ENCODE measurements at places on chromosomes 5 and 9.

DNA sequence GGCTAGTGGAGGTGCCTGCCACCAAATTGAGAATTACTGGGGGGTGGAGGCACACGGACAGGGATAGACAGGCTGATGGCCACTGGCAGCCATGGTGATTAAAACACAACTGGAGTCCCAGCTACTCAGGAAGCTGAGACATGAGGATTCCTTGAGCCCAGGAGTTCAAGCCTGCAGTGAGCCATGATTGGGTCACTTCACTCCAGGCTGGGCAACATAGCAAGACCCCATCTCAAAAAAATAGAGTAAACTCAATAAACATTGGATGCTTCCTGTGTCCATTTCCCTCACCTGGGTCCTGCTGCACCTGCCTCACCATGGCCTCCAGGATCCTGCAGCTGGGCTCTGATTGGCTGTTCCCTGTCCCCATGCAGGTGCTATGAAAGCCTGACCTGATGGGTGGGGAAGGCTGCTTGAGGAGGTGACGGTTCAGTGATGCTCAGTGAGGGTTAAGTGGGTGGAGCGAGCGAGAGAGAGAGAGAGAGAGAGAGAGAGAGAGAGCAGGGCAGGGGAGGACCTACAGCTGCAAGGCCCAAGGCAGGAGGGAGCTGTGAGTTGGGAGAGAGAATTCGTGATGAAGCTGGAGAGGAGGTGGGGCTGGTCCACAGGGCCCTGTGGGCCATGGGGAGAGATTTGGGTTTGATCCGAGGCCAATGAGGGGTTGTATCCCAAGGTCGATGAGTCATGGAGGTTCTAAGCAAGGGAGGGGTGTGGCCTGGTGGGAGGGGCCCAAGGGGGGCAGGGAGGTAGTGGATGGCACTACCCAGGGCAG lies 36.7 kb upstream of the FUBP3 start:
- DNase-seq = no peak

GRCh38 chr9:1591310-1591709 lies 423.8 kb upstream of the SMARCA2 start:
- no peak for DNase-seq

DNA sequence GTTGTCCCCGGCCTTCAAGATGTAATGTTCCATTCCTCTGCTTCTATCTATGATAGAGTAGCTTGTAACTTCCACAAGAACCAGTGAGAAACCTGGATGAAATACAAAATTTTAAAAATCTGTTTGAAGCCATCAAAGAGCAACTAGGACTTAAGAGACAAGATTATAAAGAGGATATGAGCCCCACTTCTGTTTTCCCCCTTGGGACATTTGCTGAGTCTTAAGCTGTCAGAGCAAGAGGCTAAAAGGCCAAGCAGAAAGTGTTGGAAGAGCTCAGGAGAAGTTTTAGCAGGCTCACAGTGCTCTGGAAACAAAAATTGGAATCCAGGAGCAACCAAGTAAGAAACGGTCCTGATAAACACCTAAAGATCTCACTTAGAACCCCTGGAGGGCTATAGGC lies 76.1 kb downstream of the ADRB2 start:
- DNase-seq = no peak

DNA sequence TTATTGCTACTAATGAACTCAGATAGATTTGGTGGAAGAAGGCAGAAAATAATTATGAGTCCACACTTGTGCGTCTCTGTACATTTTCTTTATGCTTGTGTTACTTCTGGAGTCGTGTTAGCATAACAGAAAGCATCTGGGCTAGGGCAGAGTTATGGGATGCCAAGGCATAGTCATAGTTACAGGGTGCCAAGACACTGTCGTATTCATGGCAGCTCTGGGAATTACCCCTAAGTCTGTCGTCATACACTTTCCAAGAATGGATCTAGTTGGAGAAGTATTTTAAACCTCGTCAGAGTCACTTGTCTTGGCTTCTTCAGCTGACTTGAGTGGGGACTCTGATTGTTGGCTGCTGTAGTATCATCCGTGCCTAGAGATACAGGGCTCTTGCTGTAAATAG lies 27.7 kb downstream of the CAMK4 start:
- no peak for DNase-seq

DNA sequence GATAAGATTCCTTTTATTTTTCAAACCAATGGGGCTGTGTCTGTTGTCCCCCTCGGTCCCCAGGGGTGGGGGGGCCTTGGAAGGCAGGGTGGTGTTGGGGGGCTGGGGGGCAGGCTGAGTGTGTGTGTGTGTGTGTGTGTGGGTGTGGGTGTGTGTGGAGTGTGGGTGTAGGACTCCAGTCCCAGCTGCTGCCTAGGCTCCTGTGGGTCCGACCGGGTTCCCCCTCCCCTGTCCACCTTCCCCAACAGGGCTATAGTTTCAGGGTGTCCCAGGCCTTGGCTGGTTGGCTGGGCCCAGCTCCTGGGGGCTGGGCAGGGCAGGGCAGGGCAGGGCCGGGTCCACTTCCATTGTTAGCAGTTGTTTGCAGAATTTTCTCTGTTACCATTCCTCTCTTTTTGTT lies 2.1 kb upstream of the NFX1 start:
- no peak for DNase-seq

DNA sequence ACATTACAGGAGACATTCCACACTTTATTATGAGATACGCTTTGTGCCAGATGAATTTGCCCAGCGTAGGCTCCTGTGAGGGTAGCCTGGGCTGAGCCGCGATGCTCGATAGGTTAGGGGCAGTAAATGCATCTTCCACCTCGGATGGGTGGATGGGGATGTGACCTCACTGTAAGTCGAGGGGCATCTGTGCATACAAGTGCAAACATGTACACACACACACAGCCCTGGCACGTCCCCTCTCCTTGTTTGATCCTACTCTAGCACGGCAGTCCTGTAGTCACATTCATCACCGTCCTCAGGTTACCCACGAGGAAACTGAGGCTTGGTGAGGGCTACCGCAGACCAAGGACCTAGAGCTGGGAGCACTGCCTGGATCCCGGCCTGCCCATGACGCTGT lies 166.8 kb downstream of the COL23A1 start:
- DNase-seq = no peak

DNA sequence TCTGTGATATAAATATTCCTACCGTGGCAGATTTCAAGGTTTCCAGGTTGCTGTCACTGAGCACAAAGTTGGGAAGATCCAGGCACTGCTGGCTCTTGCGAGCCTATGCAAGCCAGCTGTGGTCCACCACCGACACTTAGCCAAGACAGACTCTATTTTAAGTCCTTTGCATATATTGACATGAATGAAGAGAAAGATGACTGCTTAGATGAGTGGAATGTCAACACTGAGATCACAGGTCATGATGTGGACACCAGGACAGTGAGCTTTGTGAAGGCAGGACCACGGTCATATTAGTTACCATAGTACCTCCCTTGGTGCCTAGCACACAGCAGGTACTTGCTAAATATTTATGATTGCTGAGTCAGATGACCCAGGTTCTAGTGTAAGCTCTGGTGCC lies 217.0 kb downstream of the PAPPA start:
- no peak for DNase-seq

GRCh38 chr9:34989946-34990635 lies 546 bp downstream of the DNAJB5 start:
- no peak for DNase-seq

DNA sequence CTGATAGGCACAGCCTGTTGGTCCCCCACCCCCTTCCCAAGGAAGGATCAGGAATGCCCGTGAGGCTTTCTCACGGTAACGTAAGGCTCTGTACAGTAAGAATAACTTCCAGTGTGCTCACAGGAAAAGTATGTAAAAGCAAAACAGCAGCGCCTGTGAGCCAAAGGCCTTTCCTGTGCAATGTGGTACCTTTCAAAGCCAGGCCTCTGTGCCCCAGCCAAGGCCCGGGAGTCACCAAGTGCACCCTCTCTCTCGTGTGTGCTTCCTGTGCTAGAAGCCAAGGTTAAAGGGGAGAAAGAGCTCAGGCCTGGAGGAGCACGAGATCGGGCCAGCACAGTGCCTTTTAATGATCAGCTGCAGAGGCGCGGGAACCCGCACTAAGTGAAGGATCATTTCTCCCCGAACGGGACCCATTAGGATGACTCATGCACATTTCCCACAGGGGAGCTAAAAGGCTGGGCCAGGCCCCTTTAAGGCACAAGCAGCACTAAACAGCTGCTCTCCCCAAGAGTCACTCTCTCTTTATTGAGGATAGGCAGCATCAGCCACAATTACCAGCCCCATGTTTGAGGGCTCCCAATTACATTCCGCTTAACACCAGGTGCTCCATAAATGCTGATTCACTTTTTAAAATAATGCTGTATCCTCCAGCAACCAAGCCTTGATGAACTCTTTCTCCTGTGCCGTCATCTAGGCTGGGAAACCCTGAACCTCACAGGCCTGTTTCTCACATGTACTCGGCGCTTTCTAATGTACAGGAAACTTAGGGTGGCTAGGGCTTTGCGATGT lies 42.8 kb downstream of the SHB start:
- DNase-seq = no peak

- DNase-seq = no peak
These were observed 11.6 kb downstream of the LHX3 start for GRCh38 chr9:136193127-136193890.

DNA sequence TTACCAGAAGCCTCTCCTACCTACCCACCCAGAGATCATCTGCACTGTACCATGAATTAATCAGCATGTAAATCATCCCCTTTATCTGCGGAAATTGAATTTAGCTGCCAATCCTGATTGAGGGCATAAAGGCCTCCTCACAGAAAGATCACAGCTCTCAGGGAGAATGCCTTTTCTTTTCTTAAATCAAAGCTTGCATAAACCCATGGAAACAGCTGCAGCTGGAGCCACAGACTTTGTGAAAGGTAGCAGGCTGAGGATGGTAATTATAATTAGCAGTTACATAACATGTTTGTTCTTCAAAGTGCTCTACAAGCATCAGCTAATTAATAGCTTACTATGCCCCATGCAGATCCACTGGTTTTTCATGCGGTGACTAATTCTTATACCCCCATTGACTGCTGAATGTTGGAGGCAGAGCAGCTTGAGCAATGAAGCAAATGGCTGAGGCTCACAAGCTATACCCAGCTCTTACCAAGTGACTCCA lies 54.6 kb downstream of the SUSD1 start:
- DNase-seq = no peak

DNA sequence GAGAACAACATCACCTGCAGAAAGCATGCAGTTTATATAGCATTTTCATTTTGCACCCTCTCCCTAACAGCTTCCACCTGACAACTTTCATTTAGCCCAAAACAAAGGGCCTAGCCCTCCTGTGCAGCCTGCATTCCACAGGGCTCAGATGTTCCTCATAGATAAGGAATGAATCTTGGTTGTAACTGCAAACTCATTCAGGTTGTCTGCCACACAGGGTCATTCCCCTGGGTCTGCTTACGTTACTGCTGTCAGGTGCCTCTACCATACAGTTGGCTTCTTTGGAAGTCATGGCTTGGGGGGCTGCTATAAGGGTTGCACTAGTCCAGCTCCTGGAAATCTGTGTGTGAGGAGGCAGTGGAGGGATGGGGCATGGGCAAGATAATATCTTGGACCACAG lies 2.7 kb upstream of the DCP2 start:
- no peak for DNase-seq

GRCh38 chr9:114388357-114388682 lies 538 bp upstream of the AKNA start:
- no peak for DNase-seq

- no peak for DNase-seq
These were observed 548.3 kb downstream of the SEMA5A start for GRCh38 chr5:8997542-8998070.

- no peak for DNase-seq
These were observed 1.7 kb upstream of the PLPPR1 start for GRCh38 chr9:101026824-101027223.

- no peak for DNase-seq
These were observed 556.9 kb downstream of the MAT2B start for GRCh38 chr5:164062304-164062703.

- DNase-seq = no peak
These were observed 180.8 kb downstream of the TRPM3 start for GRCh38 chr9:70940605-70941004.

DNA sequence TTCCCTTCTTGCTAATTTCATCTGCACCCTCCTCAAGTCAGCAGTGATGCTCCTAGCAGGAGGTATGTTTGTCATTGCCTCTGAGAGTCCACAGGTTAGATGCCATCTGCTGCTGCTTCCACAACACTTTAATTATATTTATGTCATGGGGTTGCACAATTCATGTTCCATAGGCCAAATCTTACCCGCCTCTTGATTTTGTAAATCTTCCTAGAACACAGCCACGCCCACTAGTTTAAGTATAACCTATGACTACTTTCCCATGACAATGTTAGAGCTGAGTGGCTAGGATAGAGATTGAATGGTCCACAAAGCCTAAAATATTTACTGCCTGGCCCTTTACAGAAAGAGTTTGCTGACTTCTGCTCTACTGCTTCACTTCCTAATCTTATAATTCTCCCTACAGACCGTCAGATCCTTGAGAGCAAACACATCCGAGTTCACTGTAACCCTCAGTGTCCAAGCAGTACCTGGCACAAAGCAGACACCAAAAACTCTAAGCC lies 21.1 kb downstream of the LIFR start:
- no peak for DNase-seq

GRCh38 chr5:169657127-169657526 lies 20.1 kb downstream of the DOCK2 start:
- DNase-seq = no peak

GRCh38 chr5:77024490-77024889 lies 5.7 kb upstream of the AGGF1 start:
- no peak for DNase-seq

DNA sequence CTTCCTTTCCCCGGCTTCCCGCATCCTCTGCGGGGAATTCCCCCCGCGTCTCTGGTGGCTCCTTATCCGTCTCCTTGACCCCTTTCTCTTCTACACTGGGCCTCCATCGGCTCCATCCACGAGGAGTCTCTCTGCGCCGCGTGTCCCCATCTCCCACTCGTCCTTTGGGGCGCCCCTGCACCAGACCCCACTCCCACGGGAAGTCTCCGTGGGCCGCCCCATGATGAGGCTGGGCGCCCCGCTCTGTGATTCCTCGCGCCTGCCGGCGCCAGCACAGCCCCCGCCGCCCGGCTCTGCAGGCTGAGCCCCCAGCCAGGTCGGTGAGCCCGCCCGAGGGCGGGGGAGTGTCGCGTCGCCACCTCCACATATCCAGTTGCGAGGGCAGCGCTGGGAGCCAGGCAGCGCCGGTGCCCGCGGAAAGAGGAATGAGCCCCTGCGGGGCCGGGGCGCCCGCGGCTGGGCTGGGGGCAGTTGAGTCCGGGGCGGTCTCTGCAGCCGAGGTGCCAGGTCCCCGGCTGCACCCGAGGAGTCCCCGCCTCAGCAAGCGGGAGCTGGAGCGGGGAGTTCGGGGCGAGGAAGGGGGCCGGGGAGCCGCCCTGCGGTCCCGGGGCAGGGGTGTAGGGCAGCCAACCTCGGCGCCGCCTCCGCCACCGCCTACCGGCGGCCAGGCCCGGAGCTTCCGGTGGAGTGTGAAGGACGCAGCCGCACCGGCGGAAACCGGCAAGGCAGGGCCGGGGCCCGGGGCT lies 2.1 kb upstream of the TRAF1 start:
- no peak for DNase-seq

DNA sequence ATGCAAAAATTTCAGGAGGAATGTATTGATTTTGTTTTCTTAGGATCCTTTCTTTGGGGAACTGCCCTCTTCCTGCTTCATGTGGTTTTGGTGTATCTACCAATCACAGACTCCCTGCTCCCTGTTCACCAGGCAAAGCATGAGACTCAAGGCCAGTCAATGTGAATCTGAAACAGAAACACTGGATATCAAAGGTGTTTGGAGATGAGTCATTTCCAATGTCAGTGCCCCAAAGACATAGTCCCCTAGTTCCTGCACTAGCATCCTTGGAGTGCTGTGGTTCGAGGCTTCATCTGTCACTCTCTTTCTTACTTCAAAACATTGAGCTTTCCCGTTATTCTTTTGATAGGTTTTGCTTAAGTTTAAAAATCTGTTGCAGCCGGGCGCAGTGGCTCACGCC lies 8.1 kb downstream of the PPP3R2 start:
- no peak for DNase-seq

All from stimulated activated CD8-positive, alpha-beta memory T cell treated with anti-CD3 and anti-CD28 coated beads, Interleukin-15, amount 100 ng/mL, for 1 hour (primary cell).